ENCODE measurements at places on chromosomes 7 and 10.

GRCh38 chr10:28690545-28690944 is 13.2 kb downstream of the BAMBI start:
- DNase-seq: no peak

- no peak for DNase-seq
Observed at GRCh38 chr7:23942032-23942431, 232.0 kb downstream of the STK31 start.

GRCh38 chr7:13031468-13031867 is 344.0 kb downstream of the ARL4A start:
- no peak for DNase-seq

GRCh38 chr10:93827056-93827804 is 66.5 kb upstream of the SLC35G1 start:
- DNase-seq: no peak

DNA sequence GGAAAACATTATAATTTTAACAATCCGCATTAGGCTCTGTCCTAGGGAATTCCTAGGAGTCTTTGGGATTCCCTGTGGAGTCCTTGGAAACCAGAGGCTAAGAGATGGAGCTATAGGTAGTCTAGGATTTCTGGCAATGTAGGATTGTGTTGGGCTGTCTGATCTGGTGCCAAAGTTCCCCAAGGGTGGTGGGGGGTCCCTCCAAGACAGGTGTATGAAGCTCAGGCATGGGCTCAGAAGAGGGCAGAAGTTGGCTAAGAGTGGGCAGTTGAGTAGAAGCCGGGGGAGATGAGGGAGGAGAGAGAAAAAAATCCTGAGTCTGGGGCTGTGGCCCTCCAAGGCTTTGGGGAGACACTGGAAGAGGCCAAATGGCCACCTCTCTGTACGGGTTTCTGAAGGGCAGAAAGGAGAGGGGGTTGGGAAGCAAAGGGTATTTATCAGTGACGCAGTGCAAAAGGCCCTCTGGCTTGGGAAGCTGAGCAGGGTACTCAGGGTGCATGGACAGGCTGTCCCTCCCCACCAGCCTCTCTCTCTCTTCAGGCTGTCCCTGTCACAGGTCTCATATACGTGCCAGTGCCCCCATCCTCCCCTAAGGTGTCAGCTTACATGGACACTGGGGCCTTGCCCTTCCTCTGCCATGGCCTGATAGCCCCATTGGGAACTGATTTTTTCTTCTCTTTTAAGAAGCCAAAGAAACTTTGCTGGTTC is 929 bp downstream of the HOXA6 start:
- no peak for DNase-seq

- DNase-seq: no peak
Observed at GRCh38 chr7:64688988-64689387, 23.1 kb downstream of the ZNF107 start.

DNA sequence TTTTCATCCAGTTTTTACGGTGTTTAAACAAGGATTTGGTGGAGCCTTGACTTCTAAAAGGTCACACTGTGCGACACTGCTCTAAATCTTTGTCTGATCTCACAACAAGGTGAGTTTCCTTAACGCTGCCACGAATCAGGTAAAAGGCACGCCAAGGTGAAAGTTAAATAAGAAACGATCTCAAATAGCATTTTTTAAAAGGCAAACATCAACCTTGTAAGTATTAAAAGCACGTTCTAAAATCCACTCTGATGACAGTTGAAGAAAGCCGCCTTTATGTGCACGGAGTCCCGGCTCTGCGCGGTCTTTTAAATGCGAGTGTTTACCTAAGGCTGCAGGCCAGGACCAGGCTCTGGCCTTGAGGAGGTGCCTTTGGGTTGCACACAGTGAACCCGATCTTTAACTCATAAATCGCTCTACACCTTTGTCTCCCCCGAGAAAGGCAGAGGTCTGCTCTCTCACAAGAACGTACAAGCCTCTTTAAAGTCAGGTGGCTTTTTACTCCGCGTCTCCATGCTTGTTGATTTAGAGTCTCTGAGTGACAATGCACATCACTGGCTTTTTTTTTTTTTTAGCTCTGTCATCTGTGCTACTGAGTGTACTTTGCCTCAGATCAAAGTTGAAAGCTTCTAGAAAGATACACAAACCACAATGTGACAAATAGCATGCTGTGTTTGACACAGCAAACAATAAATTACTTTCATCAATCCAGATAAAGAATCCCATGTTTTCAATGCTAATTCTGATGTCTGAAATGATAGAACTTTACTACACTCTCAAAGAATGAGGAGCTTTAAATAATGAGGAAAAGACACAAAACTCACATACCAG is 25.9 kb upstream of the RNF32 start:
- no peak for DNase-seq

DNA sequence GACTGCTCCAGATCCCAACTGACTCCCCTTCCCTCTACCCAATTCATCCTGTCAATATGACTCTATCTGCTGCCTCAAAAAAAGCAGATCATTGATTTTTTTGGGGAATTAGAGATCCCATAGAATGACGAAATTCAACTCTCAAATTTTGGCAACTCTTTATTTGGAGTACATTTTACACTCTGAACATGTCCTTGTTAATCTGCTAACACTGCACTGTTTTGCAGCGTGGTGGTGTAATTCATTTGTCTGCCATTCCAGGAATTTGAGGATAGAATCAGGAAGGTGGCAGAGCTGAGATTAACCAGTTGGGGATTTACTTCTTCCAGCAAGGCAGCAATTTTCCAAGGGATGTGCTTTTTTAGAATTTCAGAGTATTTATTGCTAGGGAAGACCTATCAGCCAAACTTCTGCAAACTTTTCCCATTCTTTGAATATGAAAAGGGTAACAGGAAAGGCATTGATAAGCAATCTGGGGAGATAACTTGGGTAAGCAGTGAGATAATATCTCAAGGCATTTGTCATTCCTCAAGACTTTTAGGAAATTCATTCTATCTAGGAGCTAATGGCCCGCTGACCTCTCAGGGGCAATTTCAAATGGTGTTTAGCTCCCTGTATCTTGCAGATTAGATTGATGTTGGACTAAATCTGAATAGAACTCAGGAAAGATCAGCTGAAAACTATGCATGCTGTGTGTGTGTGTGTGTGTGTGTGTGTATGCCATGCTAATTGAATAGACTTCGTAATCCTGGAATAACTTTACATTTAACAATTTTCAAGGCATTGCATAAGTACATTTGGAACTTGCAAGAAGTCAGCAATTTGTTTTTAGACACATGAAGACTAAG is 9.7 kb downstream of the BAMBI start:
- DNase-seq: no peak

GRCh38 chr10:86285136-86285790 is 81.3 kb downstream of the GRID1 start:
- DNase-seq: no peak

DNA sequence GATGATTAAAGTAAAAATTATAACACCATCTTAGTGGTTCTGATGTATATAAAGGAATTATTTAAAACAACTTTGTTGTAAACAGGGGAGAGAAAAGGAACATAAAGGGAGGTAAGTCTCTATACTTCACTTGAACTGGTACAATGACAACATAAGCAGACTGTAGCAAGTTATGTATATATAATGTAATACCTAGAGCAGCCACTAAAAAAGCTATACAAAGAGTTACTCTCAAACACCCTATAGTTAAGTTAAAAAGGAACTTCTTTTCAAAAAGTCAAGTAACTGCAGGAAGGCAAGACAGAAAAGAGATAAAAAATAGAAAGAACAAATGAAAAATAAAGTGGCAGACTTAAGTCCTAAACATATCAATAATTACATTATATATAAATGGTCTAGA is 82.3 kb downstream of the ZNF503 start:
- DNase-seq: no peak

- DNase-seq: no peak
Observed at GRCh38 chr7:25454020-25454419, 225.7 kb upstream of the NPVF start.

GRCh38 chr7:46152696-46153095 is 231.6 kb upstream of the IGFBP3 start:
- DNase-seq: no peak

All from NCI-H2107 (cell line).